ENCODE measurements at places on chromosomes 1 and 21.

- DNase-seq = peak; percentile 22
Measured at GRCh38 chr1:103372866-103373265, 152.6 kb upstream of the RNPC3 start.

DNA sequence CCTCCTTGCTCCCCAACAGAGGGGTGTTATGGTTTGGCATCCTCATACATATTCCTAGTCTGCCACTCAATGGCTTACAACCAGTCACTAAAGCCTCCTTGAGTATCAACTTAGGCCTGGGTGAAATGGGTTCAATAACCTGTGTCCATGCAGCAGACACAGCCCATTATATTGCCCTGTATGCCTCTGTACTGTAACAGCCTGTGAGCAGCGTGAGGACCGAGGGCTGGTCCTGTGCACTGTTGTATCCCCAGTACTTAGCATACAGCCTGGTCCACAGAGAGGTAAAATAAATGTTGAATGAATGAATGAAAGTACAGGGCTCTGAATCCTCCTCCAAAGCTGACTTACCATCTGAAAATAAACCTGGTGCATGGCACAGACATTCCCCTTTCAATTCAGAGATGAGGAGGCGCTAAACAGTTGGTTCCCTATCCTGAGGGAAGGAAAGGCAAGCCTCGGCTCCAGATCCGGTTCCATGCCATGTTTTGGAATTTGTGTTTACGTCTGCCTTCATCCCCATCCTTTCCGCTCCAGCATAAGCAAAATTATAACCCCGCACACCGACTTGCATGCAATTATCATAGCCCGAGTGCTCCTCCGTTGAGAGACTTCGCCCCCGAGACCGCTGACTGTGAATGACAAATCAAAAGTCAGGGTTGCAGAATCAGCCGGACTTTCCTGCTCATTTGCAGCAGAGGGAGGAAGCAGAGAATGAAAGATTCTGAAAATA, 45.0 kb upstream of the DNAJC6 start:
- DNase-seq = peak; percentile 72

- DNase-seq = no peak
Measured at GRCh38 chr21:34595457-34595856, 19.5 kb downstream of the RCAN1 start.

DNA sequence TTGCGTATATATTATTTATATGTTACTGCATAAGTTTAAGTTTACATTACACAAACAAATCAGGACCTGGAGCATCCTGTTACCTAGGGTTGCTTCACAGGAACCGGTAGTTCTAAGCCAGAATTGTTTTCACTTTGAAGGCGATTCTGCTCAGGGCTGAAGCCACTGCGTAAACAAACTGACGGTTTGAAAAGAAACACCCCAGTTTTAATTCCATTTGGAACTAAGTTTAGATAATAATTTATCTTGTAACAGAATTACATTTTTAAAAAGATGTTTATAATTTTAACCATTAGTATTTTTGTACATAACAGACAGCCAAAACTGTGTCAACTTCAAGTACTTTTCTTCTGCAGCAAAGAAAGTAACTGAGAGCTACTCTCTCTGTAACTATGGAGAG, 282.1 kb upstream of the LYPLAL1 start:
- DNase-seq = no peak

DNA sequence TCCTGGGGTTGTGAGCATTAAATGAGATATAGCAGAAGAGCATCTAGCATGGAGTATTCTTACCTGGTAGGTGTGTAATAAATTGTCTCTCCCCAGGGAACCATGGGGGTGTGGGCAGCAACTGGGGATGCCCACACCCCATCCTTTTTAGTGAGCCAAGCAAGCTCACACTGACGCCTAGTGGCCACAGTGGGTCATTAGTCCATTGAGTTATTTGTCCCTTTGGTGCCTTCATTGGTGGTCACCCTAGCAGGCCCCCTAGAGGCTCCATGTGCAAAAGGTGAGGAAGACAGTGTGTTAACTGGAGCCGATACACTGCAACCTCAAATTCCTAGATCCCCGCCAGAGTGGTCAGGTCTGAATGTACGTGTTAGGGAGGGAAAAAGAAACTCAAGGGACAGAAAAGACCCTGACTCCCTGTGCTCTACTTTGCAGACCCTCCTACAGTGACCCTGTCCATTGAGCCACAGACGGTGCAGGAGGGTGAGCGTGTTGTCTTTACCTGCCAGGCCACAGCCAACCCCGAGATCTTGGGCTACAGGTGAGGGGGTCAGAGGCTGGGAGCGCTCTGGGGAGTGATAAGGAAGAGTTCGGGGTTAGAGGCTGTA, 93.3 kb upstream of the CD1D start:
- DNase-seq = peak; percentile 79

- DNase-seq = peak; percentile 62
Measured at GRCh38 chr1:230753586-230754251, 6.5 kb downstream of the CAPN9 start.

DNA sequence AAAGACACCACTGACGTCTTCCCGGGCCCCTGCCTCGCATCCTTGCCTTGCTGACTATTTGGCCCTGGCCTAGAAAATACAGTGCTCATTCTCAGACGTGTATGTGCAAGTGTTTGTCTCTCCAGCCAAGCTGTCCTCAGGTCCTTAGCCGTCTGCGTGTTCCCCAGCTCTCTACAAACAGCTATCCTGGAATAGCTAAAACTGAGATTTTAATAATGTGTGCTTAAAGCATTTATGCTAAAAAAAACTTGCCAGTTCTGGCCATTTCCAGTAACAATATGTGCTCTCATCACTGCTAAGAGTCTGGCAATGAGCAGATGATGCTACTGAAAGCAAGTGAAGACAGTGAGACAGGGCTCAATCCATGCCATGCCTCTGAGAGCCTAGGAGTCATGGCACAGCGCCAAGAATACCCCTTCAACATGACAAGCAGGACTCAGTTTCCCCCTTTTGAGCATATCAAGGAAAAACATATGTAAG, 55.7 kb downstream of the IRF2BP2 start:
- DNase-seq = peak; percentile 19

DNA sequence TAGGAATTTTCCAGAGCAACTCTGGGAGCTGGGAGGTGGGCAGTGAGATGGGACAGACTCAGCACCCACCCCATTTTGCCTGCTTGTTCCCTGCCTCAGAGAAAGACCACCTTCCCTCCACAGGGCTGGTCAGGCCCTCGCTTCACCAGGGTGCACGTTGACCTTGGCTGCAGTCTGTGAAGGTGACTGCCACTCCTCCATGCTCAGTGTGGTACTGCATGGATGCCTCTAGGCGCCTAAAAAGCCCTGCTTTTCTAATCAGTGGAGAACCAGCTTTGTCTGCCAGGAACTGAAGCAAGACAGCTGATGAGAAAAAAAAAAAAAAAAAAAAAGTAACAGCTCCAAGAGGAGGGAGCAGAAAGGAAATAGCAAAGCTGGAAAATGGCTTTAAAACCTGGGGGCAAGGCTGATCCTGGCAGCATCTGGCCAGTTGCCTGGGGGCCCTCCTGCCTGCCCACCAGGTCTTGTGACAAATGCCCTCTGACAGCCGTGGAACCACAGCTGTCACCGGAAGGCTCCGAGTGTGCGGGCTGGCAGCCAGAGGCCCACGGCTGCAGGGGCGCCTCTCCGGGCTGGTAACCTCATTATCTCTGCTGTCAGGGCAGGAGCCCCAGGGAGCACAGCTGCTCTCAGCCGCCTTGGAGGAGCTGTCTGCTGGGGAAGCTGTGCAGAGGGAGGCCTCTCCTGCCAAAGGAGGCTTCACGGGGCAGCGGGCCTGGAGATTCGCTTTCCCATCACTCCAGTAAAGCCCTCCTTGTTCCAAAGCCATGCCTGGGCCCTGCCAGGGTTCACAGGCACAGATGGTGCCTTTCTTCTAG, 13.7 kb downstream of the KIAA1614 start:
- peak; percentile 28 for DNase-seq

- DNase-seq = no peak
Measured at GRCh38 chr1:225461533-225462428, 33.9 kb upstream of the LBR start.

- no peak for DNase-seq
Measured at GRCh38 chr1:152946248-152946647, 758 bp upstream of the SPRR5 start.

DNA sequence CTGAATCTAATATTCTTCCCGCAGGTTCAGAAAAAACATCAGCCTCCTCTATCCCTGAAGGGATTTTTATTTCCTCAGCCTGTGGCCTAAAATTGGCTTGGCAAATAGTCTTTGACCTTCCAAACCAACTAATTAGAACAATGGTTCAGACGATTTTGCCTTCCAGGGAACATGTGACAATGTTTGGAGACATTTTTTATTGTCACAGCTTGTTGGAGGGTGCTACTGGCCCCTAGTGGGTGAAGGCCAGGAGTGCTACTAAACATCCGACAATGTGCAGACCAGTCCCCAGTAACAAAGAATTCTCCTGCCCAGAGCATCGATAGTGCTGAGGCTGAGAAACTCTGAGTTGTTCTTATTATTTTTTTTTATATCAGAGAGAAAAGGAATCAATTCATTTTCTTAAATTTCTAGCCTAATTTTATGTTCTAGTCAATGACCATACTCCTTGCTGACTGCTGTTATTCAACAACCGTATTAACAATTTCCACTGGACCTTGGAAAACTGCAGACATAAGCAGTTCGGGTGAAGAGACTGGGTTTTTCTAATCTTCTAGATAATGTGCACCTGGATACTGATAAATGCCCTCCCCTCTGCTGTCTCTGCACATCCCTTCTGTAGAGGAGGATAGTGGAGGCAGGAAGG, 280.7 kb downstream of the LMX1A start:
- DNase-seq = peak; percentile 13

DNA sequence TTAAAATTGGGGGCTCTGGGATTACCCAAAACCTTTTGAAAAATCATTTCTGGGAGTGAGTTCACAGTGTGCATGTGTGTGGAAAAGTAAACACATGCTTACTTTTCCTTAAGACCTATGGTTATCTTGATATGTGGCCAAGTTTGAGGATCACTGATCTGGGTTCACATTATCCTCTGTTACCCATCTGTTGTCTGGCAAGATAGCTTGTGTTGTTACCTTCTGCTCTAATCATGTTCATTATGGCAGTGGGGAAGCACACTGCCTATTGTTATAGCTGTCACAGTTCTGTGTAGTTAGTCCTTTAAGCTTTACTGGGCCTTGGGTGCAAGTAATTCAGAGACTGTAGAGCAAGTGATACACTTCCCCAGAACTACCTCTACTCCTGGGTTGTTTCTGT, 5.0 kb downstream of the CTBS start:
- DNase-seq = no peak

DNA sequence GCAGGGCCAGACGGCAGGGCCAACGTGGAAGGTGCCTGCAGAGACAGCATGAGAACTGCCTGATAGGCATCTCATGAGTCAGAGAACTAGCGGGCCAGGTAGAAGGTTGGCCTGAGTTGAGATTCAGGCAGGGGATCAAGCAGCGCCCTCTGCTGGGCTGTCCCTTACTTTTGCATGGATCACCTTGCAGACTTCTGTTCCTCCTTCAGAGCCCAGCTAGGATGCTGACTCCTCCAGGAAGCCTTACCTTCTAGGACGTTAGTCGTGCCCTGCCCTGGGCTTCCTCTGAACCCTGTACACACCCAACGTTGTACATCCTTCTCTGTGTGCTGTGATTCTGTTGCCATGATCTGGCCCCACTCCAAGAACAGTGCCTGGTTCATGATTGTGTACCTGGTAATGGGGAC, 231.3 kb upstream of the VAMP3 start:
- DNase-seq = peak; percentile 44

GRCh38 chr1:43687301-43688108, 19.8 kb upstream of the ST3GAL3 start:
- DNase-seq = no peak

DNA sequence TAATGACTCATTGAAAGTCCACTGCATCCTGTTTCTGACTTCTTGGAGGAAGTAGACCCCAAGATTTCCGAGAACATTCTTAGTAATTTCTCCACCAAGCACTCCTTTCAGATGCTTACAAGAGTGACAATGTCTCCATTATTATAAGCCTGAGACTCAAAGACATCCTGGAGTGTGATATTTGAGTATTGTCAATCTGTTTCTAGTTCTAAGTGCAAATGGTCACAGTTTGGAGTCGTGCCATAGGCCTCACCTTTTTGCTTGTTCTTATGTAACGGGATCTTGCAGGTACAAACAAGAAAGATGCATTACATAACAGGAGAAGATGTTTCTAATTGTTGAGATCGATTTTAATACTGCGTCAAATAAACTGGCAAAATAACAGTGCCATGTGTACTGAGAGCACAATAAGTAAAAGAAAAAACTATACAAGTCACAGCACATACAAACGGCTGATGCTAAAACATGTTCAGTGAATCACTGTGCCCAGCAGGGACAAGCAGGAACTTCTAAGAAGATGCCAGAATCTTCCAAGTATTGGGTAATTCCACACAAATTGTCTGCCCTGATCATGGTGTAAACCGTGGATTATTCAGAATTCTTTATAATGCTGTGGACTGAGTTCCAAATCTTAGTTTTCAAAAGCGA, 54.1 kb downstream of the CD2 start:
- no peak for DNase-seq

GRCh38 chr1:113042285-113043143, 30.5 kb upstream of the LRIG2 start:
- DNase-seq = peak; percentile 90

DNA sequence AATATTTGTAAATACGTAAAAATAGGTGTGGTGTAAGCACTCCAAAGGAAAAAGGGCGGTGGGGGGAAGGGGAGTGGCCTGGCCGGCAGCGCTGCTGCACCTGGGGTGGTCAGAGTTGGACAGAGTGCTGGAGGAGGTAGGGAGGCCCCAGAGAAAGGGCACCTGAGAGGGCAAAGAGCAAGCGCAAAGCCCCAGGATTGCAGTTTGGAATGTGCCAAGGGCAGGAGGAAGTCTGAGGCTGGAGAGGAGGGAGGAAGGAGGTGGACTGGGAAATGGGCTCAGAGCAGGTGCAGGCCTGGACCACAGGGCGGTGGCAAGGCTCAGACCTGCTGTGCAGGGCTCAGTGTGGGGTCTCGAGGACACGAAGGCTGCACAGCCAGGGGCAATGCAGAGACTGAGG, 30.6 kb downstream of the LDLRAP1 start:
- no peak for DNase-seq

- DNase-seq = peak; percentile 55
Measured at GRCh38 chr1:23916209-23917131, 3.3 kb upstream of the CNR2 start.

GRCh38 chr1:87497380-87498203, 168.9 kb downstream of the LMO4 start:
- DNase-seq = no peak

DNA sequence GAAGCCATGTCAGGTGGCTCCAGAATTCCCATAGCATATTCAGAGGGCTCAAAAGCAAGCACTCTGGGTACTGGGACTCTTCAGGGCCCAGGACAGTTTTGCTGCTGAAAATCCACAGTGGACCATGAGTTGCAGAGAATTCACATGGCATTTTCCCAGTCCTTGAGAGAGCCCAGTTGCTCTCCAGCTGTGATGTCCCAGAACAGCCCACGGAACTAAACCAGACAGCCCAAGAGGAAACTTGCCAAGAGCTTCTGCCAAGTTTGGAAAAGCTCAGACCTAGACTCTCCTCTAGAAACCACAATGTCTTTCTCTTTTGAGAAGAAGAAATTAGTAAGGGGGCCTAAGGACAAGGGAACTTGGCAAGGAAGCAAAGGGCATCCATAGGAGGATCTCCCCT, 69.4 kb downstream of the RGS2 start:
- peak; percentile 27 for DNase-seq
